ENCODE measurements at places on chromosomes 13 and 19.

- DNase-seq: no peak
These were observed 1.7 kb upstream of the ADM5 start for GRCh38 chr19:49687566-49688316.

- no peak for DNase-seq
These were observed 3.9 kb downstream of the RPL28 start for GRCh38 chr19:55389386-55390317.

DNA sequence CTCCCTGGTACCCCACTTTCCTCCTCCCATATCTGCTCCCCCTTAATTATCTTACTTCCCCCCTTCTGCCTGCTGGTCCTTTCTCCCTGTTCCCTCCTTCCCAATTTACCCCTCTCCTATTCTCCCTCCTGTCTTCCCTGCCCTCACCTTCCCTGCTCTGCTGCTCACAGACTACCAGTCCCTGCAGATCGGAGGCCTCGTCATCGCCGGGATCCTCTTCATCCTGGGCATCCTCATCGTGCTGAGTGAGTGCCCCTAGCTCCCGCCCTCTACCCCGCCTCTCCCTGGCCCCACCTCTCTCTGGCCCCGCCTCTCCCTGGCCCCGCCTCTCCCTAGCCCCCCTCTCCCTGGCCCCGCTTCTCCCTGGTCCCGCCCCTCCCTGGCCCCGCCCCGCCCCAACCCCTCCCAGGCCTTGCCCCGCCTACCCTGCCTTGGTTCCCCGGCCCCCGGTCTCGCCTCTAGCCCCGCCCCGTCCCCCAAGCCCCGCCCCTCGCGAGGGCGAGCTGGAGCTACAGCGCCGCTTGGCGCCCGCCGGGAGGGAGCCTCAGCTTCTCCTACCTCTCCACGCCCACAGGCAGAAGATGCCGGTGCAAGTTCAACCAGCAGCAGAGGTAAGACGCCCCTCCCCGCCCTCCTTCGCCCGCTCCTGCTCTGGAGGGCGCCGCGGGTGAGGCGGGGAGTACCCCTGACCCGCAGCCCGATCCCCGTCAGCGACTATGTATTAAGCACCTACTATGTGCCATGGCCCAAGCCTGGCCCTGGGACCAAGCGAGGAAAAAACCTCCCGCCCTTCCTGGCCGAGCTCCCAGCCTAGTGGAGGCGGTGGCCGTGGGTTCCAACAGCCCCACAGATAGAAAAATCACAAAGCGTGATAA lies 1.9 kb upstream of the FXYD7 start:
- no peak for DNase-seq

DNA sequence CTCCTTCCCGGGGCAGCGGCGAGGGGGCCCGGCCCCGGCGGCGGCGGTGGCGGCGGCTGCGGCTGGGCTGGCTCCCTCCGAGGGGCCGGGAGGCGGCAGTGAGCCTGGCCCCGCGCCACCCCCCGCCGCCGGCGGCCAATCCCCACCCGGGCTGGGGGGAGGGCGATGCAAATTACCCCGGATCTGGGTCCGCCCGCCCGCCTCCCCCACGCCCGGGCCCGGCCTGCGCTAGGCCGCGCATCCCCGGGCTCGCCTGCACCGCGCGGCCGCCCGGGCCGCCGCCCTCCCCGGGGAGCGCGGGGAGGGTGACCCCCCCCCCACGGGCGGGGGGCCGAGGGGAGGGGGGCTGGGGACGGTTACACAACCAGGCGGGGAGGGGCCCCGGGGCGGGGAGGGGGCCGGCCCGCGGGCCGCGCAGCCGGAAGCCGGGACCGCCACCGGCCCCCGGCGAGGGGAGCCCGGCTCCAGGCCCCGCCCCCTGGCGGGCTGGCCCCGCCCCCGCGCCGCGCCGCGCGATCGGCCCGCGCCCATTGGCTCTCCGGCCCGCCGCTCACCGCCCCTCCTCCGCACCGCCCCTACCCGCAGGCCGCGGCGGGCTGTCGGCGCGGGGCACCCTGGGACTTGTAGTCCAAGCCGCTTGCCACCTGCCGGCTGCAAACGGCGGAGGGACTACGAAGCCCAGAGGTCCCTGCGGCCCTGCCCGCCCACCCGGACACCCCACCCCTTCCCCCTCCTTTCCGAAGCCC lies 1.1 kb downstream of the ZBTB7A start:
- peak; percentile 99 for DNase-seq

DNA sequence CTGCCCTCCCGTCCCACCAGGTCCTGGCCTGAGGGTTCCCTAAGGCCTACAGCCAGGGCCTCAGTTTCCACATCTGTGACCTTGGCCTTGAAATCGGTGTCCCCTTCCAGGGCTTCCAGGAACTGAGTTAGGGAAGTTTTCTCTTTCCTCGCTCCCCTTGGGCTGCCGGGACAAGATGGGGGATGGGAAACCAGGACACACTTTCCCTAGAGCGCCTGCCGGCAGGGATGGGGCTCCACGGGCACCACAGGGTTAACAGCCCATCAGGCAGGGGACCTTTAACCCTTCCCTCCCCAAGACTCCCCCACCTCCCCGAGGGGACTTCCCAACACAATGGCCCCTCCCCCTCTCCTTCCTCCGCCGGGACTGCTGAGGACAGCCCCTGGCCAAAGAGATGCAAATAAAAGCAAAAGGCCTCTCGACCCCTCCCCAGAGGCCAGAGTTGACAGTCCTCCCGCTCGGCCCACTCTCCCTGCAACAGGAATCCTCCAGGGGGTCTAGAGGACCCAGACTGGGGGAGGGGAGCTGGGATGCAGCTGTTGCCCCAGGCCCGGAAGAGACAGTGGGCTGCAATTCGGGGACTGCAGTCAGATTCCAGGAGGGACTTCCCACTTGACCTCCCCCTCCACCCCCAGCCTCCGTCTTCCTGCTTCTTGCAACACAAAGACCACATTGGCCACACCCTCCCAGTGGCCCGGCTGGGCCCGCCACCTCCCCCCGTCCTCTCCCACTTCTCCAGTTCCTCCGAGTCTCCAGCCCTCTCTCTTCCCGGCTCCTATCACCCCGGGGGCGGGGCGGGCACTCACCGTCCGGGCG lies 3.4 kb downstream of the BBC3 start:
- DNase-seq: no peak

DNA sequence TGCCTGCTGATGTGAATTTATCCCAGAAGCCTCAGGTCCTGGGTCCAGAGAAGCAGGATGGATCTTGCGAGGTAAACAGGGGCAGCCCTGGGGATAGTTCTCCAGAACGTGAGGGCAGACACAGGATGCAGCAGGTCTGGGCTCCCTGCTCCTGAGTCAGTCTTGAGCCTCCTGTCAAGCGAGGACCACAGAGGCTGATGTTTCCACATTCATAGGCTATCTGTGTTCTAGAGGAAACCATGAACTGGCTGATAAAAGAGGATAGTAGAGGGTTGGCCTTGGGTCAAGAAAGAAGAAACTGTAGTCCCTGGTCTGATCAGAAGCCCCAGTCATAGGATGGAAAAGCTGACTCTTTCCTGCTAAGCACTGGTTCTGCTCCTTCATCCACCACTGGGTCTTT lies 2.2 kb downstream of the ZNF175 start:
- DNase-seq: no peak

DNA sequence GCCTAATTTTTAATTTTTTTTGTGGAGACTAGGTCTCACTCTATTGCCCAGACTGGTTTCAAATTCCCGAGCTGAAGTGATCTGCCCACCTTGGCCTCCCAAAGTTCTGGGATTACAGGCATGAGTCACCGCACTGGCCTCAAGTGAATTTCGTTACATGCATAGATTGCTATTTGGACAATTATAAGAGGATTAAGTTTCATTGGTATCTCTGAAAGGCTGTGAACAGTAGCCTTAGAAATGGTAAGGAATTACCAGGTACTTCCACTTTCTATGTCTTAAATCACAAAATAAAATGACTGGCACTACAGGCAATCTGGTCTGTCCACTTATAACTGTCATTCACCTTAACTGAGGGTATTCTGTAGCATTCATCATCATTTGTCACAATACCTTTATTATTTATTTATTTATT lies 2.9 kb upstream of the CCDC9 start:
- DNase-seq: no peak

- no peak for DNase-seq
These were observed 741.8 kb upstream of the MIR17HG start for GRCh38 chr13:90605664-90606063.

DNA sequence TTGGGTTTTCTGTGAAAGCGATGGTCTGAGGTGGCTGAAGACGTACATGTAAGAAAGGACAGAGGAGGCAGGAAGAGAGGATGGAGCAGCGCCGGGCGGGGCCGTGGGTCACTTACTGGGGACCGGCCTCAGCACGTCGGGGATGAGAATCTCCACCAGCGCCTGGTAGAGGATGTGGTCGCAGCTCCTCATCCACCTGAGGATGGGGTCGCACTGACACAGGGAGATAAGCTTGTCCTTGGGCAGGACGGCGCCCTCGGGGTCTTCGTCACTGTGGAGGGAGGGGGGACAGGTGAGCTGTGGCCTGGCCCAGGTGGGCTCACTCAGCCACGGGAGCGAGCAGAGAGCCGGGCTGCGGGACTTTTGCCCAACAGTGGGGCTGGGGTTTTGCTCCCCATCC lies 29.0 kb upstream of the RANBP3 start:
- DNase-seq: no peak

DNA sequence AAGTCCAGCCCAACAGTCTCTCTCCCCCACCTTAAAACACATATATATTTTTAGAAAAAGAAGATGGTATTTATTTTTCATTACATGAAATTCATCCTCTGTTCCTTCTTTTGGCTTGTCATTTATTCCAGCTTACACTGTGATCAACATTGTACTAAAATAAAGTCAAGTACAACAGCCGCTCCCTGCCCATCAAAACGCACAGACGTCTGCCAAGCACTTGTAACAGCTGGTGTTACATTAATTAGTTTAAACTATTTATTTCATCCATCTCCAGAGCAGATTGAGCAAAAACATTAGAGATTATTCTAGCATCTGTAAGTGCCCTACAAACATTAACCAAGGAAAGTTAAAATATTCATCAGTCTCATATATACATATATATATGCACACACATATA lies 350.5 kb downstream of the DACH1 start:
- DNase-seq: no peak

DNA sequence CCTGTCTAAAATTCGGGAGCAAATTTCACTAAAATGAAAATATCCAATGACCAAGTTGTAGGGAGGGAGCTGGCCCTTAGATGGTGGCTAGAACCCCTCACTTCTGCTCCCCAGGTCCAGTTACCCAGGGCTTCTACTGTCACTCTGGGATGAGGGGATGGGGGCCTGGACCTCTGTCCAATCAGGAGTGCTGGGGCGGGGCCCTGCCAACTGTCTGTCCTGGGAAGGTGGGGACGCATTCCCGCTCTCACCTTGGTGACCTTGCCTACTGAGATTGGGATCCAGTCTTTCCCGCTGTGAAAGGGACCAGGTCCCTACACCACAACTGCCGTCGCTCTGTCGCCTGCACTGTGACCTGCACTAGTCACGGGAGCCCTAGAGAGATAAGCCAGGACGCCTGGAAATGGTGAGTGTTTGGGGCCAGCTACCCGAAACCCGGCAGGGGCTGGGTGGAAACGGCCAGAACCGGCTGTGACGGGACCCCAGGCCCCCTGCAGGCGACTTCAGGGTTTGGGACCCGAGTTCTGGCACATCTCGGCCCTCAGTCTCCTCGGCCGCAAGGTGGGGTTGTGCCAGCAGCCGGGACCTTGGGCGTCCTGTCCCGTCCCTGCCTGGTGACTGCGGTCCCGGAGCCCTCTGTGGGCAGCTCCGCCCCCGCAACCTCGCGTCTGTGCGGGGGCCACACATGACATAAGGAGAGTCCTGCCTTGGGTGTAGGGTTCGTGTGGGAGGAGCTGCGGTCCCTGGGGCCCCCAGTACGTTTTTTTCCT lies 22.8 kb downstream of the ZNF20 start:
- DNase-seq: no peak

GRCh38 chr19:49210108-49210900 lies 52.7 kb downstream of the TRPM4 start:
- no peak for DNase-seq

- no peak for DNase-seq
These were observed 4.0 kb upstream of the NWD1 start for GRCh38 chr19:16715611-16716010.

DNA sequence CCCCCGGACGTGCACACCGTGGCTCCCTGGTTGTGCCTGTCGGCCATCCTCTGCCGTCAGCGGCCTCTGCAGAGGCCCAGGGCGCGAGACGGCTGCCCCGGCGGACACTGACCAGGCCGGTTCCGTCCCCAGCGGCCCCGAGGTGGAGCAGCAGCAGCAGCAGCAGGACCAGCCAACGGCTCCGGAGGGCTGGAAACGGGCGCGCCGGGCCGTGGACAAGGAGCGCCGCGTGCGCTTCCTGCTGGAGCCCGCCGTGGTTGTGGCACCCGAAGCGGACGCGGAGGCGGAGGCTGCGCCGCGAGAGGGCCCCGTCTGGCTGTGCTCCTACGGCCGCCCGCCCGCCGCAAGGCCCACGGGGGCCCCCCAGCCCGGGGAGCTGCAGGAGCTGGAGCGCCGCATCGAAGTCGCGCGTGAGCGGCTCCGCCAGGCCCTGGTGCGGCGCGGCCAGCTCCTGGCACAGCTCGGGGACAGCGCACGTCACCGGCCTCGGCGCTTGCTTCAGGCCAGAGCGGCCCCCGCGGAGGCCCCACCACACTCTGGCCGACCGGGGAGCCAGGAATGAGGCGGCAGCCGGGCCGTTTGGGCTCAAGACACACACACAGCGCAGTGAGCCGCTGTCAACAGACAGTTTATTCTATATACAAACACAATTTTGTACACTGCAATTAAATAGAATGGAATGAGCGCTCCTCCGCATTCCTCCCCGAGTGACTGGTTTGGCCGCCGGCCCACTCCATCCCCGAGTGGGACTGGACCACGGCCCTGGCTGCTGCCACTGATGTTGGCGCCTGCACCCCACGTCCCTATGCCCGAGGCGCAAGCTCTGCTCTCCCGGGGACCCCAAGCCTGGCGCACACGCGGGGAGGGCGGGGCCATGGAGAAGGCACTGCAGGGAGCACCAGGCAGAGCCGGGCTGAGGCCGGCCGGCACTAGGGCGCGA lies 9.1 kb downstream of the GRIN3B start:
- DNase-seq: no peak

GRCh38 chr13:67792151-67792676 lies 562.1 kb upstream of the PCDH9 start:
- DNase-seq: no peak

DNA sequence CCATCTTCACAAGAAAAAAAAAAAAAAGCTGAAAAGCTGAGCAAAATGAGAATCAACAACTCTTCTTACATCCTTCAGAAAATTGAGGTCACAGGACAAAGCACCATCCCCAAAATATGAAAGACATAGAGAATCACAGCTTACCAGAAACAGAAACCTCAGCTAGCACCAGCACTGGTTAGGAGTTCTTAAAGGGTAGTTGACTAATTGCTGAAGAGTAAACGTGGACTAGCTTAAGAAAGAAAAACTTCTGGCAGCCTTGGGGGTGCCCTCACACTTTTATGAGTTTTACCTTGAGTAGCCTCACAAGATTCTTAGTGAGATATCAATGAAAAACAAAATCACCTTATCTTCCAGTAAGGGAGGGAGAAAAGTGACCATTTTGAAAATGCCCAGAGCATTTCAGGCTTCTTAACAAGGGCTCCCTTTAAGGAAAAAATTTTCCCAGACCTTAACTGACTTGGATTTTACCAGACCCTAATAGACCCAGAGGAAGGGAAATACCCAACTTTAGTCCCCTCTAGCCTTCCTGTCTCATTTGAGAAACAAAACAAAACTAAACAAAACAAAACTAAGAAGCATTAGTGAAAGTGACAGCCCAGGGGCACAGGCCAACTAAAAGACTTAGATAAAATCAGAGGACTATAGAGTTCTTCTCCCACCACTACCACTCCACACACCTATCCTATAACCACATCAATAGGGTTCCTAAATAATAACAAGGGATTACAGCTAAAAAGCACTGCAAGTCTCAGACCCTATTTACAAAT lies 888.6 kb downstream of the DIAPH3 start:
- DNase-seq: no peak

- no peak for DNase-seq
These were observed 96.3 kb downstream of the EPSTI1 start for GRCh38 chr13:42895776-42896175.

GRCh38 chr13:25421612-25422011 lies 49.8 kb downstream of the ATP8A2 start:
- DNase-seq: no peak

Measured in chondrocyte (in vitro differentiated cells).